ENCODE measurements at places on chromosomes 5 and 9.

- DNase-seq: no peak
Measured at GRCh38 chr5:8700671-8701070, 831.7 kb downstream of the MTRR start.

GRCh38 chr5:141613344-141613743 is 5.5 kb downstream of the DIAPH1 start:
- DNase-seq: no peak

DNA sequence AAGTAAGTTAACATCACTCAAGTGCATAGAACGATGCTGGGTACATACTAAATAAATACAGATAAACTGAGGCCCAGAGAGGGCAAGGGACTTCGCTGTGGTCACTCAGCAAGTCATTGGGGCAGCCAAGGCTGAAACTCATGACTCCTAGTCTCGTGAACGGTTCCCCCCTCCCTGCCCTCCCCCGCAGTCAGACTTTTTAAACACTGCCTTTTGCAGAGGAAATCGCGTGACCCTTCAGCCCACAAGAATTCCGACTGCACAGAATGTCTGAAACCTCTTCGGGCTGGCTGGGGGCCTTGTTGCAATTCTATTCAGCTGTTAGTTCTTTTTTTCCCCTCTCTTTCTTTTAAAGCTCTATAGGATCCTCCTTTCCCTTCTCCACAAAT is 28.1 kb downstream of the NEK6 start:
- no peak for DNase-seq

GRCh38 chr5:32692036-32692746 is 18.9 kb upstream of the NPR3 start:
- no peak for DNase-seq

DNA sequence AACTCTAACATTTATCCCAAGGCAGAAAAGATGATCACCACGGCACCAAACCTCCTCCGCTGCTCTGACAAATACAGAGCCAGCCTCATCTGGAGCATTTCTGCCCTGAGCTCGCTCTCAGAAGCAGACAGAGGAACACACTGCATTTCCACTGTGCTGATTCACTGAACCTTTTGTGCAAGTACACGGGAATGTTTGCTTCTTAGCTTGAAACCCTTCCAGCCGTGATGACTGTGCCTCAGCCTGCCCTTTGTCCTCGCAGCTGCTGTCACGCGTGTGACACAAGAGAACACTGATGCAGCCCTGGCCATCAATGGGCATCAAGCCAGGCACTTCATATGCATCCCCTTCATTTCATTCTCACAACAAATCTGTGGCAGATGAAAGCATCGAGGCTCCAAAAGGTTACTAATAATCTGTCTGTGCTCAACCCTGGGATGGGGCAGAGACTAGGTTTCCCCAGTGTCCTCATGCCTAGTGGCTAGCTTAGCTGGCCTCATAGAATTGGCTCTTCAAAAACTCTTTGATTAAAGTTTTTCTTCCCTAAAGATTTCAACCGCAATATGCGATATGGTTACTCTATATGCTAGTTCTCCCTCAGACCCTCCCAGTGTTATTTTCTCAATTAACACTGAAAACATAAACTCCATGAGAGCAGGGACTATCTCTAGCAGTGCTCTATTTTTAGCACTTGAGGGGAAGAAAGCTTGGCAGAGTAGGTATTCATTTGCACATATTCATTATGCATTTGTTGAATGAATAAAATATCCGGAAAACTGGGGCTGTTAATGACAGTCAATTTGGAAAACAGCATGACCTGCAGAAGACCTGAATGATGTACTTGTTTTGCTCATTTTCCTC is 7.3 kb downstream of the CDC14B start:
- DNase-seq: no peak

GRCh38 chr9:114799441-114799840 is 6.4 kb downstream of the TNFSF15 start:
- DNase-seq: no peak

DNA sequence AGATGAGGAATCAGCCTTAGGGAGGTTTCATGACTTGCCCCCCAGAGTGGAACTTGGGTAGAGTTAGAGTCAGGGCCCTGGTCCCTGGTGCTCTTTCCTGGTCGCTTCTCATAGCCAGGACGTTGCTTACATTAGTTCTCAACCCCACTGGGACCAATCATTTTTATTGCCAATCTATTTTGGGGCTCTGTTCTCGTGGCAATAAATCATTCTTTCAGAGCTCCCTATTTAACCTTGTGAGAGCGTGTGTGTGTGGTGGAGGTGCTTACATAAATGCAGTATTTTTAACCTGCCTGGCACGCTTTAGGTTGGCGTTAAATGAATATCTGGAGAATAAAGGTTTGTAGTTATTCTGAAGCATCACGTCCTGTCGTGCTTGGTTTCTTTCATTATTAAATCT is 4.1 kb downstream of the TRIO start:
- no peak for DNase-seq

- no peak for DNase-seq
Measured at GRCh38 chr5:36416605-36417004, 114.9 kb upstream of the RANBP3L start.

DNA sequence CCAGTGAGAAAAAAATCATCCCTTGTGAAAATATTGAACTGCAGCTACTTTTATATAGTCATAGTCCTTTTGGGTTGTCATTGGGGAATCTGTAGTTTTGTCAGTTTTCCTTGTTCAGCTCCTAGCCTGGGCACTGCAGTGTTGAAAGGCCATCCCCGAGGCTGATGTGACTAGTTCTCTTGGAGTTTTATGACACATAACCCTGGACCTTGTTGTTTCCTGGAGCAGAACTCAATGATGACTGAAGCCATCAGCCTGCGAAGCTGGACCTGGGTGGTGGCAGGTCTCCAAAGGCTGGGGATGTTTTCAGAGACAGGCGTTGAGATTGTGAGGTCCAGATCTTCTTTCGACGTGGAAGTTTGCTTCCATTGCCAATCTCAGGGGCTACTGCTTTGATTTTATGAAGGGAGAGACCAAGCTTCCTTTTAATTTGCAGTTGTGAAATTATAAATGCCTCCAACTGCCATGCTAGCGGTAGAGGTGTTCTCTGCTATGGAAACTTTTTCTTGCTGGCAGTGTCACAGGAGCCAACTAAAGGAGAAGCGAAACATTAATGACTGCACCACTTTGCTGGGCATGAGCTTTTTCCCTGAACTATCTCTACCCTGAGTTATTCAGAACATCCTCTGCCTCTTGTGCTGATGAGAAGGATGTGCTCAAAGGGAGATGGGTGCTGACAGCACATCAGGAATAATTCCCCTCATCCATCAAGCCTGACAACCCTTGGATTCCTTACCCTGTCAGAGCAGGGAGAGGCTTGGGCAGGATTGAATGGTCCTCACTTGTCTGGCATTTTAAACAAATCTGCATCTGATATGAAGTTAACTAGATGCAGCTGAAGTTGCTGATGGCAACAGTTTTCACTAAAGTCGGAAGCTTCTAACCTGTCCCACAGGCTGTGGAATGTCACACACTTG is 209.6 kb downstream of the MAST4 start:
- DNase-seq: no peak

DNA sequence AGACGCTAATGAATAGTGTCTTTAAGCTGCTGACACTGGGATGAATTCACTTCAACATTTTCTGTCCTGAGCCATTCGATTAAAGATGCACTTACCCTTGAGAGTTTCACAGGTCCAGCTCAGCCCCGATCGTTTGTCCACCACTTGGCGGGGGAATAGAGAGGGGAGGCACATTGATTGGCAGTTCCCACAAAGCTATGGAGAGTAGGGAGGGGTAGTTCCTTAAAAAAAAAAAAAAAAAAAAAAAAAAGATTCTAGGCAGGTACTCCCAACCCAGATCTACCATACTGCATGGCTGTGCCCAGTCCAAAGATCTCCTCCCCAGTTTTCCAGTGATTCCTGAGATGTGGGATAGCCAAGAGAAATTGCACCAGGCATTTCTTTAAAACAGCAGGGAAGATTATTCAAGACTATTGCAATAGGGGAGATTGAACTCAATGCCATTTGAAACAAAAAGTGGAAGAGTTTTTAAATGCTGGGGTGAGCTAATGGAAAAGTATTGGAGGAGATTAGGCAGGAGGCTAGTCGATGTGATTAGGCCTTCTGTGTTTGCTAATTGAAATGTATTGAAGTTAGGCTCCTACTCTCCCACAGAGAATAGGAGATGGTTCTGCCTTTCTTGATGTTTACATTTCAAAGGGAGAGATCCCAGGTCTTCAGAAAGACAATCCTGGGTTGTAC is 2217.4 kb upstream of the WWC1 start:
- no peak for DNase-seq

DNA sequence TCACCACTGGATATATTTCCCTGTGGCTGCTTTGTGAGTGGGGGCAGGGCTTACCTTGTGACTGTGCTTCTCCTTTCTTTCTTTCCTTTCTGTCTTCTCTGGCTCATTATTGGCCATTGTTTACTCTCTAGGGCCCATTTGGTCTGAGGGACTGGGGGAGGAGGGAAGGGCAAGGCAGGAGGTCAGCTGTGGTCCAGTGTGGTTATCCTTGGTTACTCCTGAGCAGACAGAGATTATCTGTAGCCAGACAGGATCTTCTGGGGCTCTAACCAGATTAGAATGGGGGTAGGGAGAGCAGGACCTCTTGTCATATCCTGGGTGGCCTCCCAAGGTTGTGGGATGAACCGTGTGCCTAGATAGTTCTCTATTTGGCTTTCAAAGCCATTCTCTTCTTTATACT is 71.2 kb downstream of the ANKRD55 start:
- no peak for DNase-seq

DNA sequence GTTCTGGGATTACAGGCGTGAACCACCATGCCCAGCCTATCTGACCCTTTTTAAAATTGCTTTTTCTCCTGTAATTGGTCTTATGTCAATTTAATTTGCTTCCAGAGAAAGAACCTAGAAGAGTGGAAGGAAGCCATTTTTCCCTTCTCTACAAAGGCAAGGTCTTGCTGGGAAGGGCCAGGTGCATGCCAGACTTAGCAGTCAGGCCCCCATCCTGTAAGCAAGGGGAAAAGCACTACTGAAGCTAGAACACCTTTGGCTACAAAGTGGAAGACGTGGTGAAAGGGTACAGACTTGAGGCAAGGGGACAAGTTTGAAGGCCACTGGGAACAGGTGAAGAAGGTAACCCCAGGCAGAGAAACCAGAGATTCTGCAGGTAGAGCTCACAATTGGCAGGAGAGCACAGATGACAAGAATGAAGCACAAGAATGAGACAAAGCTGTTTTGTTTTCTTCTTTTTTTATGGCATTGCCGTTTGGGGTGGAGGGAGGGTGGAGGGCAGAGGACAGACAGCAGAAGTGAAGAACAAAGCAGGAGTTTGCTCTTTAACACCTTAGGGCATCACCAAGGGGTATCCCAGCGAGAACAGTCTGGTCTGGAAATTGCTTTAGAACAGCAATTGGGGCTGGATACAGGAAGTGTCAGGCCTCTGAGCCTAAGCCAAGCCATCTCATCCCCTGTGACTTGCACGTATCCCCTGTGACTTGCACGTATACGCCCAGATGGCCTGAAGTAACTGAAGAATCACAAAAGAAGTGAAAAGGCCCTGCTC is 72.9 kb downstream of the SERINC5 start:
- DNase-seq: peak; percentile 21

GRCh38 chr5:127112347-127112864 is 39.1 kb upstream of the C5orf63 start:
- DNase-seq: no peak

DNA sequence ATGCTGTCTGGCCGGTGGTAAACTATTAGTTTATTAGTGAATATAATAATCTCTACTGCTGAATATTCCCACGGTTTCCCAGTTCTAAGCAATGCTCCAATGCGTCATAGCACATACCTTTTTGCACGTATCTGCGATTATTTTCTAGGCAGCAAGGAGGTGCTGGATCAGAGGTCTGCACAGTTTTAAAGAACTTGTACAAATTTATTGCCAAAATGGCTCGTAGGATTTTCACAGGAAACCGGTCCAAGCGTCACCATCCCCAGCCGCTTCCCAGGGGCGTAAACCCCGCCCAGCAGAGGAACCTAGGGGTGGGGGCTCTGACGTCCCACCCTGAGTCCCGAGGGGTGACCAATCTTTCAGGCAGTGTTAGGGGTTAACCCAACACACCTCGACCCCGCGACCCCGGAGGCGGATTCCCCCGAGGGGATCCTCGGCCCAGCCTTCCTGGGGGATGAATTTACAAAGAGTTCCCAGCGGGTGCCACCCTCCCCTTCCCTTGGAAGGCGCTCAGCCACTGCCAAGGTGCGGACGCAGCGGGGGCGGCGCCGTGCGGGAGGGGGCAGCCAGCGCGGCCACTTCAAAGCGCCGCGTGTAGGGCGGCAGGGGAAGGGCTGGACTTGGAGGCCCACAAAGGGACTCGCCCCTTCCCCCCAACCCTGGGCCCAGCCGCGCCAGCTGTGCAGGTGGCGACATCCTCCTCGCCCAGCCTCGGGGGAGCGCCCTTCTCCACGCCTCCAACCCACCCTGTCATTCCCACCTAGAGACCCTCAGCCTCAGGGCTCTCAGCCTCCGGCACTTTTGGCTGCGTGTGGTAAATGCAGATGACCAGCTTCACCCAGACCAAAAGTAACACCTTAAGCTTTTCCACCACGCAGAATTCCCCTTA is 43.5 kb upstream of the TCF7 start:
- no peak for DNase-seq

DNA sequence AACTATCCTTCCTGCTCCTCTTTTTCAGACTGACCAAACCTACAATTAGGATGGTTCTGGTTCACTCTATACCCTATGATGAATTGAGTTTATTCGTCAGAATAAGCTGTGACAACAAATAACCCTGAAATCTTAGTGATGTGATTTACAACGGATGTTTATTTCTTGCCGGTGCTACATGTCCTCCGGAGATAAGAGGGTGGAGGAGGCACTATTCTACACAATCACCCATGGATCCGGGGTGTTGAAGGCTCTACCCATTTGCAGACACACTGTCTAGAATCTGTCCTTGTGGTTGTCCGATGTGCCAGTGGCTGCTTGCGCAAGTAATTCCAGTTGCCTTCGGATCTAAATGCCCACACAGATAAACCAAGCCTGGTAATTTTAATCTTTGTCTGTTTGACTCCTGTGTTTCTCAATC is 44.7 kb downstream of the CDC14B start:
- no peak for DNase-seq

GRCh38 chr5:129906177-129906887 is 2.1 kb downstream of the CHSY3 start:
- no peak for DNase-seq

GRCh38 chr9:99226054-99226453 is 4.0 kb downstream of the SEC61B start:
- no peak for DNase-seq

GRCh38 chr5:177964471-177964870 is 31.6 kb downstream of the PROP1 start:
- no peak for DNase-seq

DNA sequence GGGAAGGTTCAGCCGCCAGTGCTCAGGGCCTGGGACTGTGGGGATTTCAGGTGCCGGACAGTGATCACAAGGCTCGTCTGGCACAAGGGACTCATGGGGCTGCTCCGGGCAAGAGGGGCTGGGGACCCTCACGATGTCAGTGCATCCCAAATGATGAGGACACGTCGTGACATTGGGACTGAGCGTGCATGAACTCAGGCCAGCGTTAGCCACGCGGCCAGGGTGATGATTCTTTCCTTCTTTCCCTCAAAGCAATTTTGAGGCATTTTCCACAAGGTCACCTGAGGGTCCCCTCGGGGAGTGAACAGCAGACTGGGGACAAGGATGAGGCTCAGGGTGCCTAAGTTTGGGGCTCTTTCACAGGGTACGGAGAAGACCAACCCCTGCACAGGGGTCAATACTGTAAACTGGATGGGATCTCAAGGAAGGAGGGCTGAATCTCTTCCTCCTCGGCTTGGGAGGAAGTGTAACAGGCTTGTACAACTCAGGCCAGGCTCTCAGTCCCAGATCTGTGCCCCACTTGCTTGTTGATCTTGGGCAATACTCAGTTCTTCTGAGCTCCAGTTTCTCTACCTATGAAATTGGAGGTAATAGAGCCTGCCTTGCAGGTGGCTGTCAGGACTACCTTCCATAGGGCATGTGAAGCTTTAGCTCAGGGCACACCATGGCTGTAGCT is 78.5 kb downstream of the PRRT1B start:
- DNase-seq: no peak

Data from stimulated activated naive CD4-positive, alpha-beta T cell (primary cell).